Head of caudate nucleus (tissue), 42 donors: ENCODE measurements at places on chromosomes 12 and 14.

DNA sequence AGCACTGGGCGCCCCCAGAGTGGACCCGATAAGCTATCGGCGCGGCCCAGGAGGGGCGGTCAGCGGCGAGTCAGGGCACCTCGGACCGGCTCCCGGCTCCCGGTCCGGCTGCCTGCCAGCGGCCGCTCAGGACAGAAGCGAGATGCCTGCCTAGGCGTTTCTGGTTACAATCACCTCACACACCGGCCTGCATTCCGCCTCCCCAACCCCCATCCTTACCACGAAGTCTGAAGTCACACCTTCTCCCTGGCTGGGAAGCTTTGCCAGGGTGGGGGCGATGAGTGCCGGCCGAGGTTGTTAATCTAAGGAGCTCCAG, 42.6 kb upstream of the TBX5 start:
- DNase-seq = no peak

DNA sequence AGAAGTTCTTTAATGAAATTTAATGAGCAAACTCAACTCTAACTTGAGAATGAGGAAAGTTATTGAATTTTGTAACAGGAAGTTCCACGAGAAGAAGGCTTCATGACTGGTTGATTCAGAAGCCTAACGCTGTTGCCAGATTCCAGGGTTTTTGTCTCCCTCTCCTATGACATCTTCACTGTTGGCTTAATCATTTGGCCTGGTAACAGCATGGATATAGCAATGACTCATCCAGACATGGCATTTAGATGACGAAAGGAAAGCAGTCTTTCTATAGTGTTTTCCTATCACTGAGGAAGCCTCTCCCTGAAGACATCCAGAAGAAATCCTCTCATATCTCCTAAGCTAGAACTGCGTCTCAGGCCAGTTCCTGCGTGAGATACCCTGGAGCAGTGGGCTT, 9.4 kb upstream of the KCNA1 start:
- DNase-seq = no peak

GRCh38 chr14:61549425-61549824, 145.9 kb upstream of the HIF1A start:
- DNase-seq = no peak

DNA sequence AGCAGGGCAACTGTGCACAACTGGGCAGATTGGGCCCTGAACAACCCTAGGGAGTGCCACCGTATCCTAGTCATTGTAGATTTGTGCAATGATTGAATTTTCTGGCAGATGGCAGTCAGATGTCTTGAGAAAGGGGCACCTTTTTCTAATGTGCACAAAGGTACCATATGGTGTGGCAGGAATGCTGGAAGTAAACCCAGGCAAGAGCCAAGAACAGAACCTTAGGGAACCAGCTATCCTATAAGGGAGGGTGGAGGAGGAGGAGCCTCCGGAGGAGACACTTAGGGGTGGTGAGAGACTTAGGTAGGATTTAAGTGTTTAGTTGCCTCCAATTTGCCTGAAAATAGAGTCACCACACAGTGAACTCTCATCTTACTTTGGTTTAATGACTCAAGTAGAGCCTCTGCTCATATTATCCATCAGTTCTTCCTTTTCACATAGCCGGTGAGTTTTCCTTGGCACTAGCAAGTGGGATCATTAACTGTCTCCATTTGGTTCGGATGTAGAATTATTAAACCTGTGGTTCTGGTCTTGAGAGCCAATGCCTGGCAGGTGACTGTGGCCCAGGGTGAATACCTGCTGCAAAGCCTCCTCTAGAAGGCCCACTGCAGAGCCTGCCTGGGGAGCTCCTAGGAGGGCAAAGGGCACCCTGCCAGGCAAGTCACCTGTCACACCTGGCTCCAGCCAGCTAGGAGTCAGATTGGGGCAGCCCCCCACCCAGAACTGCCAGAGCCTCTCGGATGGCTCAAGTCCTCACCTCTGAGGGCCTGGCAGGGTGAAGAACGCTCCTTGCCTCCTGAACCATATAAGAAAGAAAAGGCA, 184.4 kb upstream of the HIF1A start:
- DNase-seq = no peak

- no peak for DNase-seq
These were observed 25.5 kb downstream of the ATF7 start for GRCh38 chr12:53600490-53601295.

- no peak for DNase-seq
These were observed 25.2 kb downstream of the PRDM4 start for GRCh38 chr12:107735763-107736162.

DNA sequence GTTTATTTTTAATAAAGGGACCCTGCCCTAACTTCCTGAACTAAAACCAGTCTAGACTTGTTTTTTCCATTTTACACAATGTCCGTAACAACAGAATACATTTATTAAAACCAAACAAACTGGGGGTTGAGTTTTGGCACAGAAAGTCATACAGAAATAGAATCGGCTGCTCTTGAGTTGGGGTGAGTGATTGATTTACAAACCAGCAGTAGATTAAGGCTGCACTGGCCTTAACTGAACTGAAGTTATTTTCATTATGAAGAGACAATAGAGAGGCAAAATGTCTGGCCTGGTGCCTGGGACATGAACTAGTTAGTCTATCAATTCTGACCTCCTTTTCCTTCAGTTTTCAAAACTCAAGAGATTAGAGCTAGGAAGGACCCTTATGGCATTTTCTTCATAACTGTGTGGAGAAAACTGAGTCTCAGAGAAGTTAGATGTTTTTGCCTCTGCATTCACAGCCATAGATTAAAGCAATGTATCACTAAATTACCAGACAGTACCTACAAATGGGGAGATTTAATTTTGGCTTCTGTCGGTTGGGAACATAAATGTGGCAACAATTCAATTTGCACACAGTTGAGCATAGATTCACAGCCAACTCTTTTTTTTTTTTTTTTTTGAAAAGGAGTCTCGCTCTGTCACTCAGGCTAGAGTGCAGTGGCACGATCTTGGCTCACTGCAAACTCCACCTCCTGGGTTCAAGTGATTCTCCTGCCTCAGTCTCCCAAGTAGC, 19.8 kb upstream of the MGP start:
- no peak for DNase-seq

DNA sequence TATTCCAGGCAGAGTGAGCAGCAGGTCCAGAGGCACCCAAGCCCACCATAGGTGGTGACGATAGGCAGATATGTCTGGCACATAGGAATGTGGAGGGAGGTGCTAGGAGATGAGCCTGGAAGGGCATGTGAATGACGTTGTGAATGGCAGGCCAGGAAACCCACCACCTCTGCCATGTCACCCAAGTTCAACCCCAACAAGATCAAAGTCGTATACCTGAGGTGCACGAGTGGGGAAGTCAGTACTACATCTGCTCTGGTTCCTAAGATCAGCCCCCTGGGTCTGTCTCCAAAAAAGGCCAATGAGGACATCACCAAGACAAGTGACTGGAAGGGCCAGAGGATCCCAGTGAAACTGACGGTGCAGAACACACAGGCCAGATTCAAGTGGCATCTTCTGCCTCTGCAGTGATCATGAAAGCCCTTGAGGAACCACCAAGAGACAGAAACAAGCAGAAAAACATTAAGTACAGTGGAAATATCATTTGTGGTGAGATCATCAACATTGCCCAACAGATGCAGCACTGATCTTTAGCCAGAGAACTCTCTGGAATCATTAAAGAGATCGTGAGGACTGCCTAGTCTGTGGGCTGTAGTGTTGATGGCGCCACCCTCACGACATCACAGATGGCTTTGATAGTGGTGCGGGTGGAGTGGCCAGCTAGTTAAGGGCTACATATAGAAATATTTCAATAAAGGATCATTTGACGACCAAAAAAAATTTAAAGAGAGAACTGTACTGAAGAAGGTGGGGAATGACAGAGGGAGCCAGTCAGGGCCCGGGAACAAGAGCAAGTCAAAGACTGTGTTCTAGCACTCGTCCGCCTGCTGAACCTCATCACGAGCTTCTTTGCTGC, 99.7 kb downstream of the ZFP36L1 start:
- no peak for DNase-seq

DNA sequence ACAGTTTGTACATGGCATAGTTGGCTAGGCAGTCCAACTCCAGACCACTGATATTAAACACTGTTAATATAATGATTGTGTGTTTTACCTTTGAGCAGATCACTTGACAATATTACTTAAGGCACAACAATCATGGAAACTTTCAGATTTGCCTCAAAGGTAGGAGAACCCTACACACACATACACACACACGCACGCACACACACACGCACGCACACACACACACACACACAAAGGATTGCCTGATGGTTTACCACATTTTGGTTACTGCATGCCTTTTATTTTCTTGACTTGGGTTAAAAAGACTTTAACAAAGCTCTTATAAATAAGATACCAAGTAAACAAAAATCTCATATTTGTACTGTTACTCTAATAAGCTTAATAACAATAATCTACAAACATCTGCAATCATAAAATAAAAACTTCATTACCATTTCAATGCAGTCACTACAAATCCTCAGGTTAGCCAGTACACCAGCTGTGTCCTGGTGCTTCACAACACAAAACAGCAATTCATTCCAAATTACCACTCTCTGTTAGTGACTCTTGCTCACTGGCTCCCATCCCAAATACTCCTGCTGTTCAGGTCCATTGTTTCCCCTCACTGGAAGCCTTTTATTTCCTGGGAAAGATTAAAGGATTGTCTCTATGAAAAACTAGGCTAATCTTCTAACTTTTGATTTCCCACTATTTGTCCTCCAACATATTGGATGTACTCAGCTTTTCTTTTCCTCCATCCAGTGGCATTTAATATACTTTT, 175.2 kb upstream of the ATP2B1 start:
- no peak for DNase-seq

DNA sequence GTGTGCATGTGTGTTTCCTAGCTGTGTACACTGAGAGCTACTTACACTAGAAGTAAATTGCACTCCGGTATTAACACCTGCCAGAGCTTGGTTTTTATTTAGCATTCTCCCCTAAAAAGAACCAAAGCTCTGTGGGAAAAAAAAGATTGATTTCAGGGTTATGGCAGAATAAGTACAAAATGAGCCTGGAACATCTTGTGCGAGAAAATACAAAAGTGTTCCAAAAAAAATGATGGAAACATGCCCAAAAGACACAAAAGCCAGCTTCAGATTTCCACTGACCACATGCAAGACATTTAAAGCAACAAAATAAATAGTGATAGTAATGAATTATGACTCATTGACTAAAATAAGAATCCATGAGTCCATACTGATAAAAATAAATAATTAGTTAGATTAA, 188.3 kb downstream of the GXYLT1 start:
- DNase-seq = no peak

- DNase-seq = no peak
These were observed 11.1 kb downstream of the COQ6 start for GRCh38 chr14:73961192-73961591.

DNA sequence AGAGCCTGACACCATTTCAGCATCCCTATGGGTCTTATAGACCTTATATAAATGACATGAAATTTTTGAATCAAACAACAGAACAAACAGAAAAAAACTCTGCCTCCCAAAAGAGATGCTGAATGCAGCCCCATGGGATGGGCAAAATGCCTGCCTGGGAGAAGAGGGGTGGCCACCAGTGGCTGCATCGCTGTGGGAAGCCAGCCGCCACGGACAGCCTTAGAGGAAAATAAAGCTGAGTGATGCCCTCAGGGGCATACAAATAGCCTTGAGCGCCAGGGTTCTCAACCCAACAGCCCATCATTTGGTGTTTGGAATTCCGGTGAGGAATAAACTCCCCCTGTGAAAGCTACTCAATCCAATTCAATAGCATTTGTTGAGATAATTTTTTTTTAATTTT, 22.9 kb downstream of the SYNE3 start:
- peak; percentile 75 for DNase-seq

DNA sequence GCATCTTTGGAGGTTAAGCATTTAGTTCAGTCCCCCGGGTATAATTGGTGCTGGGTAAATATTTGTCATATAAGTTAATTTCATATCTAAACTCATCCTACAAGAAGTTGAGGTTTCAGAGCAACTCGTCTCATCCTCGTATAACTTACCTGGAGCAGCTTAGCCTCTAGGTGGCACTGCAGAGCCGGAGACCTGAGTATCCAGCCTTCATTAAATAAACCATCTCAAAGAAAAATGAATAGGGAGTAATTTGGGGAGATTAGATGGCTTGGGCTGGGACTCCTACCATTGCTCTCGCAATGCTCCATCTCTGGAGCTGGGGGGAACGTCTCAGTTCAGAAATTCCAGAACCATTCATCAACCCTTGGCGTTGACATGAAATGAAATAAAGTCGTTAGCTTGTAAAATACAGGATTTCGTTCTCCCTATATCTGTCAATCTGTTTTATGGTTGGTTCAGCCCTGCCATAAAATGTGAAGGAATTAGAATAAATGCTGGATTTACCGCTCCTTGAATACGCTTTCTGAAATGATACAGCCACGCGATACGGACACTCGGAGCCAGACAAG, 122.9 kb upstream of the TMEM132D start:
- DNase-seq = peak; percentile 54

DNA sequence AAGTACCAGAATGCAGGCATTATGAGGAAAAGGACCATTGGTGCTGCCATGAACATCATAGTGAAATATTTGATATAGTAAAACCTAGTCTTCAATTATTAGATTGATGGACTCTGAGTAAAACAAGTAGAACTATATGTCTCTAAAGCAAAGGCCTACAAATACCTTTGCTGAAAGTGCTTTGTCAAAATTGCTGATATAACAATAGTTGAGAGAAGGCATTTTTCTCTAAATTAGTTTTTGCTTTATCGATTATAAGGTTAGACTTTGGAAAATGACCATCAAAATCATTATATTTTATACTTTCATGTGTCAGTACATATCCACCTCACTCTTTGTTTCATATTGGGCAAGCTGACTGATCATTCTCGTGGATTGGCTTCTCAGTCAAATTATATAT, 836.0 kb upstream of the FBXO33 start:
- no peak for DNase-seq

DNA sequence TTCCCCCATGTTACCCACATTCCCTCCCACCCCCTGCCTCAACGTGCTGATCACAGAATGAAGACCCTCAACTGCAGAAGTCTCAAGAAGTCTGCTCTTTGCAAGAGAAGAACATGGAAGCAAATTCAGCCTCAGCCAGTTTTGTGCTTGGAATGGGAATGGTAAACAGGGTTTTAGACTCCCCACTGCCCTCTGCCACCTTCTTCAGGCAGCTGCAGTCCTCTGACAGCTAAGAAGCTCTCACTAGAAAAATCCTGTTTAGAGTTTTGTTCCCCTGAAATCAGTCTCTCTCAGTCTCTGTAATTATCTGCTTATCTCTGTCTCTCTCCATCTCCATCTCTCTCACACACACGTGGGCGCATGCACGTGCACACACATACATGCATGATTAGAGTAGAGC, 85.4 kb downstream of the CRACR2A start:
- DNase-seq = no peak
